ENCODE measurements at places on chromosomes 12 and 14.

- DNase-seq, result no peak
These were observed 4.1 kb downstream of the CMAS start for GRCh38 chr12:22050078-22050477.

GRCh38 chr12:33437598-33437997, 2.0 kb downstream of the SYT10 start:
- no peak for DNase-seq

DNA sequence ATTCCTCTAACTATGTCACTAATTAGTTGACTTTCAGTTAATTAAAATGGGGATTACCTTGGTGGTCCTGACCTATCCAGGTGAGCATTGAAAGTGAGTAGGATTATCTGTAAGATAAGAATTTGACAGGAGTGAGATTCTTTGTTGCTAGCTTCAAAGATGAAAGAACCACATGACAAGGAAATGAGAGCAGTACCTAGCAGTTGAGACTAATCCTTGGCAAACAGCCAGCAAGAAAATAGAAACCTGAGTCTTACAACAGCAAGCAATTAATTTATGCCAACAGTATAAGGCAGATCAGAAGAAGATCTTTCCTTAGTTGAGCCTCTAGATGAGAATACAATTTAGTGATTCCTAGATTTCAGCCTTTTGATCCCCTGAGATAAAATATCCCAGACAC, 1058.4 kb downstream of the LRFN5 start:
- DNase-seq, result no peak

- DNase-seq, result no peak
These were observed 38.7 kb upstream of the INSM2 start for GRCh38 chr14:35495278-35495677.

DNA sequence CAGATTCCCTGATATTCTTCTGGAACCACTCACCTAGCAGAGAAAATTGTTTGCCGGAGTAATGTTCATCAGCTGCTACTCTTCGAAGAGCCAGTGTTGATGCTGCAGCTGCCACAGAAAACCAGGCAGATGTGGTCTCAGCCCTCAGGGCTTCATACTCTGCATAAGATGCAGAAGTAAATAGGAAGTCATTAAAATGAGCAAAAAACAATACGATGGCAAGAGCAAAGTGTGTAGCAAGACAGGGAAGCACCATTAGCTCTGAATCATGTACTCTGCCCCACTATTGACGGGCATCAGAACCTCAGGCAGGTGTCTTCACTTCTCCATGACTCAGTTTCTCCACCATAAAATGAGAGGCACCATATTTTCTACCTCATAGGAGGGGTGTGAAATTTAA, 991.6 kb upstream of the TMEM132C start:
- DNase-seq, result no peak

- DNase-seq, result no peak
These were observed 5.4 kb upstream of the GPX2 start for GRCh38 chr14:64947710-64948611.

DNA sequence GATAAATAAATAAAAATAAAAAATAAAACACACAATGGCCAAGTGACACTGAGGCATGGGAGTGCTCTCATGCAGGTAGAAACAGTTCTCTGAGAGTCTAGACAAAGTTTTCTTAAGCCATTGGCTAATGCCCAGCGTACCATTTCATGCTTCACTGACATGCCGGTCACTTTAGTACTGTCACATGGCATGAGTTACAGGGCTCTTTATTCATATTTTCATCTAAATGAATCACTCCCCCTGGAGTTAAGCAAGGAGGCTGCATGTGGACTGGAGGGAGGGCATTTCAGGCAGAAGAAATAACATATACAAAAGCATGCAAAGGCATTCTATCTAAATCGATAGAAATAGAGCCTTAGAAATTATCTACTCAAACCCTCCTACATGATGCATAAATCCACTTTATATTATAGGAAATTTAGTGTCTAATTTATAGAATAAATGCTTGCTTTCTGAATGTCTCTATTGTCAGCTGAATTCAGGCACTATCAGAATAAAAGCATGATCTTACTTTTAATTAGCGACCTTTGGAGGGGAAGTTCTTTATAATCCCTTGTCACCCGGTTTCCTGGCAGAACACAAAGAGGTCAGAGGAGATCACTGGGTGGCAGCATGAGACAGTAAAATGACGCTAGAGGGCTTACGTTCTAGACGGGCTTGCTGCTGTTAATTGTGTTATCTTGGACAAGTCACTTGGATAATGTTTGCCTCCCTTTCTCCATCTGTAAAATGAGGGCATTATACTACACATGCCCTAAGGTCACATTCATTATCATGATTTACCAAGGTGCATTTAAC, 17.5 kb downstream of the DYRK4 start:
- no peak for DNase-seq

- DNase-seq, result no peak
These were observed 7.1 kb downstream of the LTBP2 start for GRCh38 chr14:74604911-74605310.

DNA sequence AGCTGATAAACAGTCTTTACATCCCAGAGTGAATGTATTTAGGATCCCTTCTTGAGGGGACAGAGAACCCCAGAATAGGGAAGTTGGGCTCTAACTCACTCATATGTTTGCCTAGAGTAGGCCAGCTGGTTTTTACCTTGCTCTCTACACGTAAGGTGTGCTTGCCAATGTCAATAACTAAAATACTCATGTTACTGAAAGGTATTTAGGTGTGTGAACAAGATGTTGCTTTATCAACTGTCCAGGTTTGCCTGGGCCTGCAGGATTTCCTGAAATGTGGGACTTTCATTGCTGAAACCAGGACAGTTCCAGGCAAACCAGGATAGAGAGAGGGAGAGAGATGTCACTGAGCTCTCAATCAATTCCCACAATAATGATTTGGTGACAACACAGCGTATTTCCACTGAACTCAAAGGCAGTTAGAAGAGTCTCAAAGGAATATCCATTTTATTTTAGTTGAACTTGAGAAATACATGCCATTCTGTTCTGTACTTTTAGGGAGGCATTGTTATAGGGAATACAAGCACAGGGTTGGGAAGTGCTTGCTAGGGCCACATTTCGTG, 171.7 kb downstream of the NRXN3 start:
- no peak for DNase-seq

DNA sequence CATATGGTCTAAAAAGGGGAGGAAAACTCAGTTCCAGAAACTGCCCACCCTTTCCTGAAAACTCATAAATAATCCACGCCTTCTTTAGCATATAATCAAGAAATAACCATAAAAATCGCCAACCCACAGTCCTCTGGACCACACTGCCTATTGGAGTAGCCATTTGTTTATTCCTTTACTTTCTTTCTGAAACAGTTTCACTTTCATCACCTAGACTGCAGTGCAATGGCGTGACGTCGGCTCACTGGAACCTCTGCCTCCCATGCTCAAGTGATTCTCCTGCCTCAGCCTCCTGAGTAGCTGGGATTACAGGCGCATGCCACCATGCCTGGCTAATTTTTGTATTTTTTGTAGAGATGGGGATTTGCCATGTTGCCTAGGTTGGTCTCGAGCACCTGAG, 44.2 kb downstream of the CLMN start:
- DNase-seq, result no peak

DNA sequence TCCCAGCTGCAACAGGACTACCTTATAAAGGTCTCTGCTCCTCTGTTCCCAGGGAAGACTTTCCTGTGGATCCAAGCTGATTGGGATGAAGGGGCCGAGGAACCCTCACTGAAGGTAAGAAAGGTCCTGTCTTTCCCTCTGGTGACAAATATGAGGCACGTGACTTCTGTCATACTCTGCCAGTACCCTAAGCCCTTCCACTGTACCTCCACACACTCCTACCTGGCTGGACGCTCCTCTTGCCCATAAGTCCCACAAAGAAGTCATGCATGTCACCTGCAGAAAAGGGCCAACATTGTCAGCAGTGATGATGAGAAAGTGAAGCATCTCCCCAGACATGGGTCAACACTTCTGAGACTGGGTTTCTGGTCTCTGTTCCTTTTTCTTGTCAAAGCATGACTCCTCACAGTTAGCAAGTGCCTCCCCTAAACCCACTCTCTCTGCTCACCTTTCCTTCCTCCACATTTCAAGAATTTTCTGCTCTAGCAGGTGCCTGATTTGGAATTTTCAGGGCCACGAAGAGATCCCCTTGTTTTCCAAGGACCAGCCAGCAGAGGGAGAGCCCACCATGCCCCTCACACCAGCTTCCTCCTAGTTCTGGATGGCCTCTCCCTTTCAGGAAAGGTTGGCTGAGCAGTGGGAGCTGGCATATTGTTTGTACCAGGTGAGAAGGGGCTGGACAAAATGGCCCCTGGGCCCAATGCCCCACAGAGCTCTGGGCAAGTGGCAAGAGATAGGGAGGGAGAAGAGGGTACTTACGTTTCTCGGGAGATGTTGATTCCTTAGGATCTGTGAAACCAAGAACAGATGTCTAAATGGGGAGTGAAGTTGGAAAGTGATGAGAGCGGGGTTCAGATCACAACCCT, 3.5 kb downstream of the TAC3 start:
- no peak for DNase-seq

DNA sequence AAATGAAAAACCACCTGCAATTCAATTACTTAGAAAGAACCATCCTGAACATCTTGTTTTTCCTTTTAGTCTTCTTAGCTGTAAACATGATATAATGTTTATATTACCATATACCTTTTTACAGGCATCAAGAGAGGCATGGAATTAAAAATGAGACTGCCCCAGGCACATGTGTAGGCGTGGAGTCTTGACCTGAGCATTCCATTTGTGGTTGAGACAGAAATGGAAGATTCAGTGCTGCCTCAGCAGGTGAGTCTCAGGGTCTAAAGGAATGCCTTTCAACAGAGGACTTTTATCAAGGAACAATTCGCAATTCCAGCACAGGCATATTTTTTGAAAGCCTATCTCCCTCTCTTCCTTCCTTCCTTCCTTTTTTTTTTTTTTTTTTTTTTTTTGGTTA, 8.0 kb upstream of the NANOGNB start:
- no peak for DNase-seq

DNA sequence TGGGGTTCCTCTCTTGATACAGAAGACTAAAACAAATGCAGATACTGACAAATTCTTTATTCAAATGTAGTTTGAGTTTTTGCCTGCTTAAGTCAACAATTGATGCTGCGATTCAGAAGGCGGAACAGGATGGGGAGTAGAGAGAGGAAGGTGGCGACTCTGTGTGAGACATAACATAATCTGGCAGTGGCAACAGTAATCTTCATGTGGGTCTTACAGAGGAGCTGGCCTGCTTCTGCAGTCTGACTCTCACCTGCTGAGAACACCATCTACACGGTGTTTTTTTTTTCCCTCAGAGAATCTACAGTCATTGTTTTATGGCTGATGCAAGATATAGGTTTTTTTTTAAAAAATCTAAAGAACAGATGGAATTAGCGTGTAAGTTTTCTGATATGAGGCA, 10.1 kb downstream of the CCDC92 start:
- no peak for DNase-seq

GRCh38 chr12:123041811-123042655, 61.6 kb downstream of the ARL6IP4 start:
- no peak for DNase-seq

DNA sequence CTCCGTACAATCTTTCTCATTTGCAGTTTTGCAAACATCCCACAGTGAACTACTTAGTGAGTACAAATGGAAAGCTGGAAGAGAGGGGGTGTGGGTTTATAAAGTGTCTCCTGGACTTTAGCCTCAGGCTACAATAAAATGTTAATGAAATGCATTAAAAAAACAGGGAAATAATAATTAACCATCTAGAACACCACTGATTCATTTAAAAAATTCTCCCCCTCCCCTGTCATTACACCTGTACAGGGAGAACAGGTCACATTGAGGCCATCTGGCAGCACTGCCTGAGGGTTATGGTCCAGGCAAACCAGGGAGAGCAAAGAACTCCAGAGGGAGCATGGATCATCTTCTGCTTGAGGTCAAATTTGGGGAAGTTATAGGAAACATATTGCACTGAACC, 96.3 kb downstream of the TSPAN8 start:
- no peak for DNase-seq

DNA sequence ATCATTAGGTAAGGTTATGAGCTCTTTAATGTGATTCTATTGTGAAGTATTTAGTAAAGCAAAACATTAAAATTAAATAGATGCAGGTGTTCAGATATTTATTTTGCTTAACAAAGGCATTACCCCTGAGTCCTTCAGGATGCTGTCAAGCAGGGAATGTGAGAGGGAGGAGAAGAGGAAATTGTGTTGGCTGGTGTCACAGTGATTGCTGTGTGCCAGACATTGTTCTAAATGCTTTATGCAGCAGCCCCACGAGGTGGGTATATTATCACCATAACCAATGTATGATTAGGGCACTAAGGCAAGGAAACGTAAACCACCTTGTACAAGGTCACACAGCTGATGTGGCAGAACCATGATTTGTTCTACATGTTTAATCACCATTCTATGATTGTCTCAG, 80.1 kb downstream of the STAB2 start:
- no peak for DNase-seq

- DNase-seq, result no peak
These were observed 19.5 kb downstream of the MAPK1IP1L start for GRCh38 chr14:55070981-55071411.

DNA sequence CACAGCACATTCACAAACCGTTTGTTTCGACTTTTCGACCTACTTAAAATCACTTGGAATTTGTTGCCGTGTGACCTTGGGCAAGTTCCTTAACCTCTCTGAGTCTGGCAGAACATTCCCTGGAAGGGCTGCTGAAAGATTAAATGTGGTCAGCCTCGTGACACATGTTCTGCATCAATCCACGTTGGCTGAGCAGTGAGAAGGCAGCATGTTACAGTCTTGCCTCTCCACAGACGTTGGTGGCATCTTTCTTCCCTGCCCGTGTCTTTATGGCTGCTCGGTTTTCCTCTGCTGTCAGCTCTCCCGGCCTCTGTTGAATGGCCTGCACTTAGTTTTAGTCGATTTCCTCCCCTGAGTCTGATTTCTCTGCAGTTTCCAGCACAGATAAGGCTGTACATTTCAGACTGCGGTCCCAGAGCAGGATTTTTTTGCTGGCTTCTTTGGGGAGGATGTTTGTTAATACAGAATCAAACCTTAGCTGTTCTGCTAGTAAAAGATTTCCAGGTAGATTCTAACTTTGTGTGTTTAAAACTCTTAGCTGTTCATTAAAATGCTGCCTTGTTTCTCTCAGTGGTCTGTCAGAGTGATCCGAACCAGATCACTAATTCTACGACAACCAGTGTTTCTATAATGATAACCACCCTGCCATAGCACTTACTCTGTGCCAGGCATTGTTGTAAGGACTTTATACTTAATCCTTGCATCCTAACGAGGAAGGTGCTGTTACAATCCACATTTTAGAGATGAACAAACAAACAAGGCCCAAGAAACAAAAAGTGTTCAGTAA, 217.1 kb downstream of the CHST11 start:
- no peak for DNase-seq

GRCh38 chr12:17802657-17803641, 287.0 kb downstream of the RERGL start:
- no peak for DNase-seq

DNA sequence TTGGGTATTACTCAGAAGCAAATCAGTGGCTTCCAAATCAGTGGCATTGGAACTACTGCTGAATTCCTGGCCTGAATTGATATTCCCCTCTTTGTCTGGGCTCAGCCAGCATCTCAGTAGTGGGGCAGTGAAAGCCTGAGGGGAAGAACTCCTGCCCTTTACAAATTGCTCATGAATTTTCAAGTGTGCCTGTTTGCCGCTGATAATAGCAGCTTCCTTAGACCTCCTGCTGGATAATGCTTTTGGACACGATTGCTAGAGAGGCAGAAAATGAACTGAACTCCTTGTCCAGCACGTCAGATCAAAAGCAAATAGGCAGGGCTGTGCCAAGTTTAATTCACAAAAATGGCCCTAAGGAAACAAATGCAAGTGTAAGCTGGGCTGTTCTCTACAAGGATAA, 91.3 kb upstream of the GZMB start:
- DNase-seq, result no peak

All from HEK293T (cell line).